ENCODE measurements at places on chromosomes 1 and 21.

- no peak for DNase-seq
These were observed 5.3 kb upstream of the EVA1B start for GRCh38 chr1:36328713-36329112.

DNA sequence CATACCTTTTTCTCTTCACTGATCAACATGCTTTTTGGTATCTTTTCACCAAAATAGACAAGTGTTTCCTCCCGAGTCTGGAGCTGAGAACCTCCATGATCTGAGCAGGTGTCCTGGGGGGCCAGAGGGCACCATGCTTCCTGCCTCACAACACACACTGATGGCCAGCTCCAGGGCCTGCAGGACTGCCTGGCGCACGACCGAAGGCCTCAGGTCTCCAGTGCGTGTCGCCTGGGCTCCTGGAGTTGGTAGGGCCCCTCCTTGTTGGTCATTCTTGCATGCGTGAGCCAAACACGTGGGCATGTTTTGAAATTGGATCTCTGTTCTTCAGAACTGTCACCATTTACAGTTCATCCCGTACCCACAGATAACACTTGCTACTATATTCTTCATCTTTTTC lies 64.4 kb downstream of the SLC37A1 start:
- DNase-seq, result no peak

DNA sequence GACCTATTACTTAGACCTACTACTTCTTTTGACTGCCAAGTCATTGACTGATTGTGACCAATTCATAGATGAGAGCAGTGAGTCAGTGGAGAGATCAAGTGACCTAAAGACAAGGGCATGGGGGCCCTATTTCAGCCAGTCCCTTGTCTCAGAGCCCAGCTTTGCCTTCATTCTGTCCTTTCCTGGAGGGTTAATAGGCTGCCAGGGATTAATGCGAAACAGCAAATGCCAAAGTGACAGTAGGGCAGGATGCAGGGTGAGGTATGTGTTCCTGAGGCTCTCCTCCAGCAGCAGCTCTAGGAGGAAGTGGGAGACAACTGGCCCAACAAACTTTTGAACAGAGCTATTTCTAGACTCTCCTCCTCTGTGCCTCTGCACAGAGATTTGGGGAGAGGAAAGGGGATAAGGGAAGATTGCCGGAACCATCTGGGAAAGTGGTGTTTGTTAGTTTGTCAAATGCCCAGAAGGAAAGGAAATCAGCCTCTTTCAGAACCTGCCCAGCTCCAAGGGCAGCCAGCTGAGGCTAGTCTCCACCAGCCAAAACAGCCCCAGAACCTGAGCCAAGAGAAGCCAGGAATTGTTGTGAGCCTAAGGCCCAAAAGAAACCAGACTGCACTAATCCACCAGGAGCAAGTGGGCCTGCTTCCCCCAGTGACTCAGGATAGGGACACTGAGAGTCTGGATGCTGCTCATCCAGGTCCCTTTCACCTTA lies 4.9 kb upstream of the S100A3 start:
- DNase-seq, result no peak

GRCh38 chr1:94038511-94038910 lies 82.4 kb downstream of the ABCA4 start:
- DNase-seq, result no peak

DNA sequence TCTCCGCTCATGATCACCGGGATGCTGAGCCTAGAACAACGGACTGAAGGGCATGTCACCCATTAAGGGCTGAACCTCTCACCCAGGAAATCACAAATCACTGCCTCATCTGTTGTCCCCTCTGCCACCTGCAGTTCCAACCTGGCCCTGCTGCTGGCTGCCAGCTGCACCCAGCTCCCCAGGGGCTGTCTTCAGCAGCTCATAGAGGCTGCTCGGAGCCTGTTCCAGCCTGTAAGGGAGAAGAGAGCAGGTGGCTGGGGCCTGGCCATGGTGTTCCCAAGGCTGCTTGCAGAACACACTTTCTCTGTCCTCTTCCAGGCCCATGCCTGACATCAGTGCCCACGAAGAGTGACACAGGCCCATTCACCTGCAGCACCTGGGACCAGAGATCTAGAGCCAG lies 44.5 kb upstream of the DISP3 start:
- DNase-seq, result no peak

DNA sequence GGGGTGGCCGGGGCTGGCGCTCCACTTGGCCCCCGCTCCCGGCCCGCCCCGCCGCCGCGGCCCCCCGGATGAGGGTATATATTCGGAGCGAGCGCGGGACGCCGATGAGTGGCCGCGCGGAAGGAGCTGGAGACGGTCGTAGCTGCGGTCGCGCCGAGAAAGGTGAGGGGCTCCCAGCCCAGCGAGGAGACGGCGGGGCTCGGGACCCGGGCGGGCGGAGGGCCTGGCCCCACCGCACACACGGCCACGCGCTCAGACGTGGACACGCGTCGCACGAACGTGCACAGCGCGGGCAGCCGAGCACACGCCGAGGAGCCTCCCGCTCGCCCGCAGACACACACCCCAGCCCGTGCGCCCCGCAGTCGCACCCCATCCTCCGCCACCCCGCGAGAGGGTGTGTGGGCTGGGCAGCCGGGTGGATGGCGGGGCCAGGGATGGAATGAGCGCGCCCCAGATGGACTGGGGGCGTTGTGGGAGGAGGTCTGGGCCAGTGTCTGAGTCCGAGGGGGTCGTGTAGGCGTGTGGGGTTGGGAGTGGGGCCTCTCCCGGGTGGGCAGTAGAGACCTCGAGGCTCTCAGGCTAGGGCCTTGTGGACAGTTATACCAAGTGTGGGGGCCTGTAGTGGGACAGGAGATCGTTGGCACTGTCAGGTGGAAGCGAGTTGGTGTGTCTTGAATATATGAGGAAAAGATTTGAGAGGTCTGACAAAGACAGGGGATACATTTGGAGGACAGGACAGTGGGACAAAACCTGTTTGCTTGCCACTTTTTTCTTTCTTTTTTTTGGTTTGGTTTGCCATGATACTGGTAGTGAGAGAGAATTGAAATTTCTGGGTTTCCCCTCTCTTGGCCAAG lies at the start of gene UAP1:
UAP1 (plus strand) TSS at position 107 of the 854 bp plus-strand sequence. CDS start 4,347 bp downstream, outside the sequence.
- DNase-seq, result peak; percentile 62
